ENCODE measurements at places on chromosomes 11 and 22.

- no peak for DNase-seq
Observed at GRCh38 chr11:7612661-7613393, 60.5 kb downstream of the CYB5R2 start.

- no peak for DNase-seq
Observed at GRCh38 chr11:91859666-91860065, 365.0 kb upstream of the FAT3 start.

- no peak for DNase-seq
Observed at GRCh38 chr11:130829920-130830511, 86.3 kb downstream of the SNX19 start.

DNA sequence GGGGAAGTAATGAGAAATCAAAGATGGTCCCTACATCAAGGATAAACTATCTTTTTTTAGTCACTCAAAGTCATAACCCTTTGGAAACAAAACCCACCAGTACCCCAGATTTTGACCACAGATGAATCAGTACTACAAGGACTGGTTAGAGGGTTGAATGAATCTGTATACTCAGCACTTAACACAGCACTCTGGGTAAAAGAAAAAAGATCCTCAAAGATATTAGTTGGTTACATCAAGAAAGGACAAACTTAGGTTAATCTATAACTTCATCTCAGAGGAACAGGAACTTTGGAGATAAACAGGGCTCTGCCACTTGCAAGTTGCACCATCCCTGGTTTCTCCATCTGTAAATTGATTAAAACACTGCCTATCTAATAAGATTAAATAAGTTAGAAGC, 18.8 kb downstream of the SC5D start:
- no peak for DNase-seq

- no peak for DNase-seq
Observed at GRCh38 chr11:94974178-94974577, 669 bp downstream of the KDM4D start.

GRCh38 chr11:67252831-67253239, 13.4 kb upstream of the GRK2 start:
- no peak for DNase-seq

DNA sequence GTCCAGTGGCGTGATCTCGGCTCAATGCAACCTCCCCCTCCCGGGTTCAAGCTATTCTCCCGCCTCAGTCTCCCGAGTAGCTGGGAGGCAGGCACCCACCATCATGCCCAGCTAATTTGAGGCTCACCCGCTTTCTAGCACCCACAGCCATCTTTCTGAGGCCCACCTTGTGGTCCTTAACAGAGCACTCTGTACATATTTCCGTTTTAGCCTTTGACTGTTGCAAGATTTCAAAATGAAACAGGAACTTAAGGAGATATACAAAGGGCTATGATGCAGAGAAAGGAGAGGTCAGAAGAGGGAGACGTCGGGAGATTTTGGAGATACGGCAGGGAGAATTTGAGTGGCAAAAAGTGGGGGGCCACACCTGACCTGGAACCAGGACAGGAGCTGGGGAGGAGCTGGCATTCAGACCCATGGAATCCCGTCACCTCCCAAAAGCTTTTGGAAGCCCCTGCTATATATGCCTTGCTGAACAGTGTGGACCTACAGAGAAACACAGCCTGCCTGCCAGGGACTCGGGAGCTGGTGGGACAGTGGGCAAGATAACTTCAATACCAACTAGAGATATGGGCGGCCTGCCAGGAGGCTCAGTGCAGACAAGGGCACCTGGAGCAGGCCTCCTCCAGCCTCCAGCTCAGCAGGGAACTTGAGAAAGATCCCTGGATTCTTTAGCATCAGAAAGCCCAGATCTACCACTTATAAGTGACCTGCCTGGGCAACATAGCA, 8.0 kb upstream of the CLCF1 start:
- no peak for DNase-seq

- no peak for DNase-seq
Observed at GRCh38 chr22:20093418-20094196, 13.6 kb downstream of the DGCR8 start.
